ENCODE measurements at places on chromosomes 4 and X.

- DNase-seq = no peak
These were observed 2412.8 kb downstream of the ARAP2 start for GRCh38 chr4:33831442-33832066.

DNA sequence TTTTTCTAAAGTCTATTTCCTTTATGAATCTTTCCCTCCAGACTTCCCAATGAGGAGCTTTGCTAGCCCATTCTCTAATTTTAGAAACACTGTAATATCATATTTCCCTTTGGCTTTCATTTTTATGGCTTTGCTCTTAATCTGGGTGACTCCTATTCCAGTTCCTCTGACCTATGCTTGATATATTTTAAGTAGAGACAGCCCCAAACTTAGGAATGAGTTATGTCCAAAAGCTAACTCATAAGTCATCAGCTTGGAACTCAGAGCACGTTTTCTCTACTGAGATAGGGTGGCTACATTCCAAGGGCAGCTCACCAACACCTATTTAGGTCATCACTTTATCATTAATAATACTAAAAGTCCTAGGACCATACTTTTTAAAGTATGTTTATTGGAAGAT is 77.8 kb downstream of the OR13H1 start:
- DNase-seq = no peak

DNA sequence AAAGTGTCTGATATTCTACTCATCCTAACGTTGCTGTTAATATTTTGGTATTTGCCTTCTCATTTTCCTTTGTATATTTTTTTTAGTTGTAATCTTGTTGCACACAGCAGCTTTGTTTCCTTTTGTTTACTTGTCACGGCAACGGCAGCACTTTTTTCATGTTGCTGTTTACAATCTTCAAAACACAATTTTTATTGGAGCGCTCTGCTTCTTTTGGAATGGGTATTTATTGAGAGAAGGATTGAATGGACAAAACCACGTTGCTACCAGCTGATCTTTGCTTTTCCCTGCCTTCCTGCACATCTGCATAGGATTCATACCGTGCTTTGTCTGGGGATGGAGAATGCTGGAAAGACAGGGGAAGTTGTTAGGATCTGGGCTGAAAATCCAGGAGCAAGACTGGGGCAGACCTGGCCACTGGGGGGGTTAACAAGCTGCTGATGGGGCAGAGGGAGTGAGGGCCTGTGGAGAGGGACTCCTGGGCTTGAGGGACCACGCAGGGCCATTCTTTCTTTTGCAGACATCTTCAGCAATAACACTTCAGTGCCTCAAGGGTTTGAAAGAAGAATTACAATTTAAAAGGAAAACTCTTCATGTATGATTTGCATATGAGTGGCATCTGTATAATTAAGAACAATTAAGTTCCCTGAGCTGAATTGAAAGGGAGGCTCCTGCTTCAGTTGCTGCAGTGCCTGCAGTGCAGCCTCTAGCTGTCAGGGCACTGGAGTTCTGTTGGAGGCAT is 69.8 kb downstream of the TMEM131L start:
- DNase-seq = no peak

DNA sequence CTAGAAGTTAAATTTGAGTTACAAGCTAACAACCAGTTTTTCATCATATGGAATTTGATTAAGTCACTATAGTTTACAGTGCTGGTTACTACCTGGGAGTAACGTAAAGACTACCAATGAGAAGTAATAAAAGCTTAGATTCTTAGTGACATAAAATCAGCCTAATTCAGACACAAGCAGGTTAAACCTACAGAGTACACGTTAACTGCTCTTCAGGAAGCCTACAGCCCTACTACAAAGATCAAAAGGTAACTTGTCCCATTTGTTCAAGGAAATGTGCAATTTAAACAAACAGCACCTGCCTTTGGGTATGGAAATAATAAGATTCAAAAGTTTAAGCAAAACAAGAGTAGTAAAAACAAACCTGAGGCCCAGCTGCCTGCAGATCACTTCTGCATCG is 21.5 kb downstream of the PRSS12 start:
- no peak for DNase-seq

DNA sequence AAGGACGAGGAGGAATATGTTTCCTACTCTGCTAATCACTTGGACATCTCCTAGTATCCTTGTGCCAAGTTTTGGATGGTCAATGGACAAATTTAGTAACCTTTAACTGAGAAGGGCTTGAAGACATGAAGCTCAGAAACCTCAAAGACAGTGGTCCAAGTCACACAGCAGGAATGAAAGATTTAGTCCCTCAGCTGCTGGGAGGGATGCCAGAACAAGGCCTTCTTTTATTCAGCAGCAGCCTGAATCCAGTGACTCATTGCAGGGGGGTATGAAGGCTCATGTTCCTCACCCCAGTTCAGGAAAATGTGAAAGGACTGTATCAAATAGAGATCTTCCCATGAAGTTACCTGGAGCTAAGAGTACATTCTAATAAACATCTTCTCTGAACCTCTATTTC is 214.9 kb upstream of the UGT8 start:
- DNase-seq = no peak

DNA sequence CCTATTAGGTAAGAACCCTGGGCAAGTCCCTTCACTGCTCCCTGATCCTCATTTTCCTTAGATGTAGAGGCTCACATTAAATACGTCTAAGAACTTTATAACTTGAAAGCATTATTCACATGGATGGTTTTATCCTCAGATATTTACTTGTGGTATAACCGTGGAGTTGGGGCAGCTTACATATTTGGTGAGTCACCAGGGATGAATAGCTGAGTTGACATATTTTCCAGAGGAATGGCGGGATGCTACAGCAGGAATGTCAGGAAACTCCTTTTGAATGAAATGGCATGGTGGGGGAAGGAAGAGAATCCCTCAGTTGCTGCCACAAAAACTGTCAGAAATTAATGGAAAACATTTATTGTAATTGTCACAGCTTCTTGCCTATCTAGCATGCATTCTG is 165.3 kb upstream of the RPS6KA3 start:
- no peak for DNase-seq

DNA sequence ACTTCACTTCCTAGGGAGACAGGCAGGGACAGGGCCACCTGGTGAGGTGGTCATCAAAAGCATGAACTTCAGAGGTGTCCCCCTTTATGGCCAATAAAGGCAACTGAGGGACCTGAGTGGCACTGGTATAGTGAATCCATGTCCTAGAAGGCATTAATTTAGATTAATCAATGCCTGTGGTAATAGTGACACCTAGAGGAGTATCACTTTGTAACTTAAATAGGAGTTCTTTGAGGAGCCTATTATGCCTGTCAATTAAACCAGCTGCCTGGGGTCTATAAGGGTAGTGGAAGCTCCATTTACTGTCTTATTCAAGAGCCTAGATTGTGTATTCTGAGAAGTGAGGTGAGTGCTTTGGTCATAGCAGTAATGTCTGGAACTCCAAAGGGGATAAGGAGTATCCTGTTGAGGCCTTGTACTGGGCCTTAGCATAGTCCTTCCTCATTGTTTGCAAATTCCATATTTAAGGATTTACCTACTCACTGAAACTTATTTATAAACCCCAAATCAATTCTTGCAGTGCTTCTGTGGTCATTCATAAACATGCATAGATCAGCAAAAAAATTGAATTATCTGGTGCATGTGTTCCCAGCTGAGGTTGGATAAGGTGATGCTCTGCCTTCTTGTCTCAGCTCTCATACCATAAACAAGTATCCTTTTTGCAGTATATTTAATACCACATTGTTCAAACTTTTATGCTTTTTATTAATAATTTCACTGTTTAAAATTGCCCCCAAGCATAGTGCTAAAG is 213.8 kb upstream of the RADX start:
- no peak for DNase-seq

- DNase-seq = no peak
These were observed 132.7 kb downstream of the CPZ start for GRCh38 chr4:8725071-8725841.

DNA sequence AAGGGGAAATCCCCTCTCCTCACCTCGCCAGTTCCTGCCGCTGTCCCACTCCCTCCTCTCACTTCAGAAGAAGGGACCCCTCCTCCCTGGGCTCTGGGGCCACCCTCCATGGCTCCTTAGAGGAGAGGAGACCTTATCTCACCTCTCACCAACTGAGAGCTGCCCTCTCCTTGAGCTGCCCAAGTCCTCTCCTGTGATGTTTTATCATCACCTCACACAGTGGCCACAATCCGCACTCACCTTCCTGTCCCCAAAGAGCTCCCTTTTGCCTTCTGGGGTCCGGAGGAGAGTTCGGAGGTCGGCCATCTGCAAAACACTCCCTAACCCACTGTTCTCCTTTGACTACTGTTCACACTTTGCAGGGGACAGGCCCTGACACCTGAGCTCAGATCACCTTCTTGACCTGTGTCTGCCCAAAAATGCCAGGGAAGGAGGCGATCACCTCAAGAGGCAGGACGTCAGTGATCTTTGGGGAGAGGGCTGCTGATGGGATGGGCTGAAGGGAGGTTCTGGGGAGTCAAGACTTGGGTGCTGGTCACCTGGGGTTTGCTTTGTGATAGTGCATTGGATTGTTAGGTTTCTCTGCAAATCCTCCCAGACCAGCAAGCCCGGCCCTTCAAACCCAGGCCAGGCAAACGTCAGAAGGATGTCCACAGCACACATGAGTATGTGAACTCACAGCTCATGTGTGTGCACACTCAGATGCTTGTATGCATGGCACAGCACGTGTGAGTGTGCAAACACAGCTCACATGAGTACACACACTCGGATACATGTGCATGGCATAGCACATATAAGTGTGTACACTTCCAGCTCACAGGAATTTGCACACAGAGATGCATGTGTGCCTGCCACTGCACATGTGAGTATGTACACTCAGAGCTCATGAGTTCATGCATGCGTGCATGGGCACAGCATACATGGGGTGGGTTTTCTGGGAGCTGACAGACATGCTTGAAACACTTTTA is 41.8 kb downstream of the HTRA3 start:
- no peak for DNase-seq

DNA sequence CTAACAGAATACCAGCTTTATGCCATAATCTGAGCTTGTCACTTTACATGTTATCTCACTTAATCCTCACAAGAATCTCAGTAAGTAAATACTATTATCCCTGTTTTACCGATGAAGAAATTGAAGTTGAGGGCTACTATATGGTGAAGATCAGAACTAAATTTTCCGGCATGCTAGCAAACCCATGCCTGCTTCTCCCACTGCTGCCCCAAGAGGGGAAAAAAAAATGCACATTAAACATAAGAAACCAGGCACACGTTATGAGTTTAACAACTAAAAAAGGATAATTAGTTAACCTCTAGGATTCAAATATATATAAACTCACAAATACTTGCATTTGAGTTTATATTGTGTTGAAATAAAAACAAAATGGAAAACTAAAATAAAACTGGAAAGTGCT is 10.8 kb downstream of the SLC10A7 start:
- DNase-seq = no peak

- DNase-seq = peak; percentile 9
These were observed 339 bp downstream of the CUL4B start for GRCh38 chrX:120560405-120560841.

GRCh38 chrX:38627683-38628082 is 66.3 kb downstream of the TSPAN7 start:
- no peak for DNase-seq

DNA sequence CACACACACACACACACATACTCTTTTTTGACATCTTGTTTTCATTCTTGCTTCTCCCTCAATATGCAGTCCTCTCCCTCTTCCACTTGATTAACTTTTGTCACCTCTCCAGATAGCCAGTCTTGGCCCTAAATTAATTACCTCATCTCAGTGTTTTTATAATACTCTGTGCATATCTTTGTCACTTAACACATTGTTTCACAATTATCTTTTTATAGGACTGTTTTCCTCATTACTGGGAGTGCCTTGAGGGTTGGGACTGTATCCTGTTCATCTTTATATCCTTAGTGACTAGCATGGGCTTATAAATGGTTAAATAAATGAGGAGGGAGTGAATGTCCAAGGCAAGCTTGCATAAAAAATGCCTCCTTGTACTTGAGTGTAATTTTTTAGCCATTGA is 33.1 kb downstream of the SYNPO2 start:
- no peak for DNase-seq

DNA sequence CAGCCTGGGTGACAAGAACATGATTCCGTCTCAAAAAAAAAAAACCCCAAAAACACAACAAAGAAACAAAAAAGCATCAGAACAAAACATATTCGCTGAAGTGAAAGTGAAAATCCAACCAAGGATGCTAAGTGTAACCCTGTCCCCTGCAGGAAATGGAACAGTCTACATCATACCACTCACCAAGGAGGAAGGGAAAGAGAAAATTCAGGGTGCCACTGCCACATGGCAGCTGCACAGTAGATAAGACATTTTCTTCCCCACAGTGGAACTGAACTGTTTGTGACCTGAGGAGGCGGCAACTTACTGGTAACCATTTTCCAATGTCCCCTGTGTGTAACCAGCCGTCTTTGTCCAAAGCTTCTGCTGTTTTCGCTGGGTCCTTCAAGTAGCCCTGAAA is 28.2 kb upstream of the CENPU start:
- no peak for DNase-seq

DNA sequence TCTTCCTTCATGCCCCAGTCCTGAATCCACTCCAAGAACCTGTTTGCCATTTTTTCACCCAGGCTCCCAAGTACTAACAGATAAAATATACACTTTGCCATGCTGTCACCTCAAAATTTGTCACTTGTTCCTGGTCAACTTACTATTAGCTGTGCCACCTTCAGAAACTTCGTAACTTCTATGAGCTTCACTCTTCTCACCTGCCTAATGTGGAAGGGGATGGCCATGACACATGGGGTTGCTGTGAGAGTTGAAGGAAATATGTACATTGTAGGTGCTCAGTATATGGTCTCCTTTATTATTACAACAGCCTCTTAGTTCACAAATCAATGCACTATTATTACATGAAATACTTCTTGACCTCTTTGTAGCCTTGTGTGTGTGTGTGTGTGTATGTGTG is 10.4 kb downstream of the TMSB4X start:
- no peak for DNase-seq

- no peak for DNase-seq
These were observed 11.6 kb upstream of the HADH start for GRCh38 chr4:107977966-107978705.

- no peak for DNase-seq
These were observed 12.7 kb downstream of the GAB3 start for GRCh38 chrX:154738011-154738738.

GRCh38 chrX:137052643-137053235 is 18.9 kb upstream of the GPR101 start:
- DNase-seq = no peak

GRCh38 chr4:121200795-121201472 is 36.8 kb upstream of the TNIP3 start:
- no peak for DNase-seq

GRCh38 chrX:104863466-104863865 is 297.5 kb downstream of the IL1RAPL2 start:
- no peak for DNase-seq

DNA sequence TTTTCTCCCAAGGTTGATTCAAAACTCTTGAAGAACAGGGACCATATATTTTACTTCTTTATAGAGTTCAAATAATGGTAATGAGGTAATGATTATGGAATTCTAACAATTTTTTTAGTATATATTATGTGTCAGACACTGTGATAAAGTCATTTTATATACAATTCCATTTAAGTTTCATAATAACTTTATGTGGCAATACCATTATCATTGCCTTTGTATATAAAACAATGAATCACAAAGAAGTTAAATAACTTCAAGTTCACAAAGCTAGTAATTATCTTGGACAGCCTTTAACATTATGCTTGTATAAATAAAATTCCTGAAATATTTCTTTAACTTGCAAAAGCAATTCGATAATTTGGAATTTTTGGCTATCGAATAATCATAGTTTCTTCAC is 20.6 kb downstream of the MAGEC1 start:
- no peak for DNase-seq

All from stimulated activated CD8-positive, alpha-beta memory T cell treated with anti-CD3 and anti-CD28 coated beads, Interleukin-4, amount 100 ng/mL, for 24 hours (primary cell).